ENCODE measurements at places on chromosomes 2 and 18.

GRCh38 chr2:32792416-32792815, 154.3 kb upstream of the LTBP1 start:
- DNase-seq, result no peak

DNA sequence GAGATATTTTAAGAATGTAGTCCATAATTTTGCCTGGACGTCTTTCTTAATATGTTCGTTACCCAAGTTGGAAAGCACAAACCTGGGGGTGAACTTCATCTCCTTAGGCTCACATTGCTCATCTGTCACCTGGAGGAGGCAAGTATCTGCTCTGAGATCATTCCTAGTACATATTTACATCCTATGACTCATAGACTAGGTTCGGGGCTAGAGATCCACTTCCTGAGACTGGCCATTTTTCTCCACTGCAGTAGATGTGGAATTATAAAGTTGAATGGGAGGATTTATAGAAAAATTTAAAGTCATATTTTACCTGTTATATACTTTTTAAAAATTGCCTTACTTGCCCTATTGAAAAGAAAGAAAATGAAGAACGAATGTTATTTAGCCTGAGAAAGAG, 77.5 kb upstream of the PROKR1 start:
- no peak for DNase-seq

- peak; percentile 44 for DNase-seq
Observed at GRCh38 chr2:215931256-215931903, 82.0 kb downstream of the MREG start.

- no peak for DNase-seq
Observed at GRCh38 chr18:8084160-8084559, 517.0 kb downstream of the PTPRM start.

DNA sequence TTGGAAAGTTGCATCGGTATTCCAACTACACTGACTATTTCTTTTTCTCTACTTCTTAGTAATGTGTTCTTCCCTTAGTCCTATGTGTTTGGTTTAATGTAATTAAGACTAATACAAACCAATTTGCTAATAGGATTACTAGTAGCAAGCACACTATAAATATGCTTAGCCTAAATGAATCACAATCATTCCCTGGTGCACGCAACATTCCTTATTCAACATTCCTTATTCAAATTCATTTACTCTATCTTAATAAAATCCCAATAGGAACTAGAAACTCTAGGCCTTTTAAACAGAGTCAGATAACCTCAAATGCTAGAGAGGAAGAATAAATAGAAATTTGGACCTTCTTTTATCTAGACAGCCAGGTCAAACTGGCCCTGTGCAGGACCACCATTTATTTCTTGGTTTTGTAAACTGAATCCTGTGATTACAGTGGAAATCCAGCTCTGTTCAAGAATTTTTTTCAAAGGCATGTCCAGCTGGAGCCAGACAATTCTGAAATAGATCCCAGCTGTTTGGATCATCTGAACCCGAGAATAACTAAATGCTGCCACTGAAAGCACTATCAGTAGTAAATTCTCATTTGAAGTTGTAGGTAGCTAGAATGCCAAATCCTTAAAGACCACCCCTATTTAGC, 103.1 kb downstream of the PPP1R1C start:
- DNase-seq, result no peak

DNA sequence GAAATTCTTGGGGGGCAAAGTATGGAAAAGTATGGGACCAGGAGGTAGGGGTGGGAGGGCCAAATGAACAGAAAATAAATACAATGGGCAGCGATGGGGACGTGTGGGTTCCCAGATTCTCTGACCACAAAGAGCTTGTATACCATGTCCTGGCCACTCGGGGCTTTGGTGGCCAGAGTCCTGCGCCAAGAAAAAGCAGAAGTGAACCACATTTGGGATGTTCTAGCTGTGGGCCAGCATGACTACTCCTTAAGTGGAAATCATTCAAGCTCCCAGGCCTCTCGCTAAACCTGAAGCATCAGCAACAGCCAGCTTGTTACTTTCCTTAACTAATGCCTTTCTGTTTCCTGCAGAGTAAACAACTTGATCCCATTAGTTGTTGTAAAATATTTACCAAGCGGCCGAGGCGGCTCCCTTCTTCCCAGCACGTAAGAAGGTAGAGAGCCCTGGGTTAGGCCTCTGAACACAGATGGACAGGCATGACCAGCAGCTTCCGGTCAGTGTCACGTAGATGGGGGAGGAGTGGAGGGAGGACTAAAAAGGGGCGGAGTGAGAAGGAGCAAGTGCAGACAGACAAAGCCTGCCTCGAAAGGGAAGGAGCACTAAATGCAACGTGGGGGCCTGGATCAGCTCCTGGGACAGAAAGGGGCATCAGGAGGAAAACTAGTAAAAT, 88.2 kb downstream of the GALNT14 start:
- no peak for DNase-seq

GRCh38 chr2:8922431-8922830, 81.1 kb downstream of the MBOAT2 start:
- DNase-seq, result no peak

- DNase-seq, result no peak
Observed at GRCh38 chr18:31977270-31977872, 34.4 kb upstream of the TRAPPC8 start.

GRCh38 chr18:13400636-13401315, 182.2 kb downstream of the LDLRAD4 start:
- DNase-seq, result no peak

GRCh38 chr2:181467966-181468707, 11.0 kb downstream of the ITGA4 start:
- DNase-seq, result no peak

DNA sequence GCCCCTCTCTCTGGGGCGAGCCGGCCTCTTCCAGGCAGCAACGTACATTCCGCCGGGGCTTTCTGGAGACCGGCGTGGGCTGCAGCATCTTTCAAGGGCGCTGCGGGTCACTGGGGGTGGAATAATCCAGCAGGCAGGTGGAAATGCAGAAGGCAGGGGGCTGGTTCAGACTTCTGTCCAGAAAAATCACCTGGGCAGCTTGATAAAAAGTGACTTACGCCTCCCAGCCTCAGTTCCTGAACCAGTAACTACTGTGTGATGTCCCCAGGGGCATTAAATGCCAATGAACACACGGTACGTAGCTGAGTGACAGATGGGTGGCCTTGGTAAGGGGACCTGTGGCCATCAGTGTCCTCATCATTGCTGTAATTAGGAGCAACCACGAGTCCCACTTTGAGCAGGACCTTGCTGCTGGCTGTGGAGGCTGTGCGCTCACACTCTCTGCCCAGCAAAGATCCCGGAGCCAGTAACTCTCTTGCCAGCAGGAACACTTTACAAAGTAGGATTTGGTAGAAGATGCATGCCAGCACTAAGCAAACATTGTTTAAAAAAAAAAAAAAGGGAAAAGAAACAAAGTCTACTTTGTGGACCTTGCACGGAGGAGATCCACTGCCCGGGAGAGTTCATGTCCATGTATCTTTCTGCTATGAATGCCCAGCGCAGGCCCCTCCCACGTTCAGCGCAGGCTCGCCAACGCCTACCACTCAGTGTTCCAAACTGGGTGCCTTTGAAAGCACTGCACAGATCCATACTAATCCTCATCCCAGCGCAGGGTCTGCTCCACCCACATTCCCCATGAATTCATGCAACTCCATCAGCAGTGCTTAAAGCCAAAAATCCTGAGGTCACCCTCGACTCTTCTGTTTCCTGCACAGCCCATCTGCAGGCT, 177.3 kb downstream of the HDAC4 start:
- DNase-seq, result no peak

DNA sequence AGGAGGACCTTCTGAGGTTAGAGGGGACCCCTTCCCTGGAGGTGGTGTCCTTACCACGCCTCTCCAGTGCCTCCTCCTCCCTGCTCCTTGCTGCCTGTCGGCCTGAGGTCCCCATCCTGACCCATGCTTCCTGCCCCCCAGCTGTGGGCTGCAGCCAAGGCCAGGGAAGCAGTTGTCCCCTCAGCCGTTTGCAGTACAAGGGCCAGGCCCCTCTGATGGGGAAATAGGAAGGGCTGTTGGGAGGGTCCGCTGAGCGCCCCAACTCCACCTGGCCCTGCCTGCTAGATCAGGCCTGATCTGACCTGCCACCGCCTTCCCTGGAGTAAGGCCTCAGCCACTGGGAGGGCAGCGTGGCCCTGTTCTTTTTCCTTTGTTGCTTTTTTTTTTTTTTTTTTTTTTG, 219.8 kb downstream of the KLHL29 start:
- DNase-seq, result no peak

DNA sequence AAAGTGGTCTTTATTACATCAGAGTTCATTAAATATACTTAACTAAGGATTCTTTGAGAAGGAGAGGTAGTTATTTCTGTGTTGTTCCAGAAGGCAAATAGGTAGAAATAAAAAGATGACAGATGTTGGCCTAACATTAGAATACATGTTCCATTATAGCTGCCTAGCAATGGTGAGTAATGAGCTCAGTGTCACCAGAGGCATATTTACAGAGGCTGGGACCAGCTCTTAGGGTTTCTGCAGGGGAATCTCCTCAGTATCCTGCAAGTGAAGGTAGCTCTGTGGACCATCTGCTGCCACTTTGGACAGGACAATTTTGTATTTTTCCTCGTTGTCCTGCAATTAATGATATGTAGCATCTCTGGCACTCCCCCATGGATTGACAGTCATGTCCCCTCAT, 416.0 kb downstream of the THSD7B start:
- no peak for DNase-seq

GRCh38 chr2:129784486-129784885, 195.0 kb upstream of the RAB6C start:
- no peak for DNase-seq

GRCh38 chr2:101265893-101266499, 13.3 kb downstream of the CNOT11 start:
- DNase-seq, result no peak

GRCh38 chr2:224085246-224085645, 46.2 kb upstream of the SERPINE2 start:
- DNase-seq, result no peak

GRCh38 chr2:144712550-144712940, 192.6 kb upstream of the ZEB2 start:
- no peak for DNase-seq

GRCh38 chr2:173399229-173399628, 44.6 kb downstream of the CDCA7 start:
- no peak for DNase-seq

DNA sequence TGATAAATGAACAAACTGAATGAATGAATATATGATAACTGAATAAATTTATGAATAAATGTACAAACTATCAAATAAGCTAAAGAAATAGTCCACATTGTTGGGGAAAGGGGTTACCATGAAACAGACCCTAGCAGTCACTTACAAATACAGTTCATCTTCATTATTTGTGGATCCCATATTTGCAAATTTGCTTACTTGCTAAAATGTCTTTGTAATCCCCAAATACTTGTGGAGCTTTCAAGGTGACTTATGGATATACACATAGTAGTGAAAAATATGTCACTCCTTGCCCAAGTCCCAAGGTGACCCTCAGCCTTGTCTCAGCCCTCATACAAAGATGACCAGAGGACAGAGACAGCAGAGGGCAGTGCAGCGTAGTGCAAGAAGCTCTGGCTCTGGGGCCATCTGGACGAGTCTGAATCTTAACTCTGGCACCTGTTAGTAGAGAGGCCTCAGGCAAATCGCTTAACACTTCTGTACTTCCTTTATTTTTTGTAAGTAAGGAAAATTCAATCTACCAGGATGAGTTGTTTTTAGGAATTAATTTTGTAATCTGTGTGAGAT, 3.1 kb downstream of the PAIP2B start:
- DNase-seq, result peak; percentile 40

DNA sequence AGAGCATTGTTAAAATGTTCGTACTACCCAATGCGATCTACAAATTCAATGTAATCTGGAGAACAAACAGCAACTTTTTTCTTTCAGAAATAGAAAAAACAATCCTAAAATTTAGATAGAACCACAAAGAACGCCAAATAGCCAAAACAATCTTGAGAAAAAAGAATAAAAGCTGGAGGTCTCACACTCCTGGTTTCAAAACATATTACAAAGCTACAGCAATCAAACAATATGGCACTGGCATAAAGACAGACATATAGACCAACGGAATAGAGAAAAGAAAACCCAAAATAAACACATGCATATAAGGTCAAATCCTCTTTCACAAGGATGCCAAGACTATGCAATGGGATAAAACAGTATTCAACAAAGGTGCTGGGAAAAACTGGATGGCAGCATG, 74.5 kb downstream of the MAP4K3 start:
- DNase-seq, result no peak

- DNase-seq, result no peak
Observed at GRCh38 chr2:17658251-17658843, 95.3 kb downstream of the SMC6 start.

- DNase-seq, result no peak
Observed at GRCh38 chr18:3468066-3468705, 18.2 kb downstream of the TGIF1 start.

All from NCI-H2029 treated with DMSO at 0.1 percent for 48 hours (cell line).